NCI-H460 (cell line): ENCODE measurements at places on chromosomes 2 and 18. TPM values are rescaled to one million over a fixed set of nuclear protein-coding genes. Genes with fewer than 3 reads are reported as not detected.

Gene CFLAR
- 70.1 and 71.1 TPM in 2 replicates for total RNA-seq

Gene CHRNG
- total RNA-seq, result not detected in 2 replicates

Gene METTL21A
- 130 and 136 TPM in 2 replicates for total RNA-seq

Gene LRP1B
- 3.3 and 4.0 TPM in 2 replicates for total RNA-seq

Gene DNAH6
- 0.02 and 0.06 TPM in 2 replicates for total RNA-seq

Gene C2orf72
- total RNA-seq, result 1.1 and 2.0 TPM in 2 replicates

Gene KCNF1
- total RNA-seq, result 1.6 and 2.3 TPM in 2 replicates

Gene SPC25
- 10.8 and 12.7 TPM in 2 replicates for total RNA-seq

Gene CKAP2L
- 21.0 and 22.6 TPM in 2 replicates for total RNA-seq

- DNase-seq, result no peak
Observed at GRCh38 chr2:60000686-60001085, 552.8 kb downstream of the BCL11A start.

GRCh38 chr18:39188278-39188677 is 1622.7 kb upstream of the CELF4 start:
- no peak for DNase-seq

- DNase-seq, result no peak
Observed at GRCh38 chr2:173664513-173664910, 300.7 kb downstream of the SP3 start.

- DNase-seq, result no peak
Observed at GRCh38 chr2:212381428-212382102, 157.0 kb downstream of the ERBB4 start.

GRCh38 chr18:37661478-37661877 is 95.9 kb upstream of the CELF4 start:
- DNase-seq, result no peak

DNA sequence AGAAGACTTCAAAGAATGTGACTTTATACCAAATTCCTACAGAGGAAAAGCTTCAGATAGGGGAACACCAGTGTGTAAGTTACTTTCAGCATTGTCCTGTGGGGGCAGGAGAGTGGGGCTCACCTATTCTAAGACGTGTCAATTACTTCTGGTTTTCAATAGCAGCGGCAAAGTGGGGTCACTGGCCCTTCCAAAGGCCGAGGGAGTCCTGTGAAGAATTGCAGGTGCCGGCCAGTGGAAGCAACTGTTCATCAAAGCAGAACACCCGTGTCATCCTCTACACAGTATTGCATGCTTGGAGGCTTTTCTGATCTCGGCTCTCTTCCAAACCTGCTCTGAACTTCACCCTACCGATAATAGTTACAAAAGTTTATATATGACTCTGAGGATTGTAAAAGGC is 1176.5 kb upstream of the TMEFF2 start:
- DNase-seq, result no peak

DNA sequence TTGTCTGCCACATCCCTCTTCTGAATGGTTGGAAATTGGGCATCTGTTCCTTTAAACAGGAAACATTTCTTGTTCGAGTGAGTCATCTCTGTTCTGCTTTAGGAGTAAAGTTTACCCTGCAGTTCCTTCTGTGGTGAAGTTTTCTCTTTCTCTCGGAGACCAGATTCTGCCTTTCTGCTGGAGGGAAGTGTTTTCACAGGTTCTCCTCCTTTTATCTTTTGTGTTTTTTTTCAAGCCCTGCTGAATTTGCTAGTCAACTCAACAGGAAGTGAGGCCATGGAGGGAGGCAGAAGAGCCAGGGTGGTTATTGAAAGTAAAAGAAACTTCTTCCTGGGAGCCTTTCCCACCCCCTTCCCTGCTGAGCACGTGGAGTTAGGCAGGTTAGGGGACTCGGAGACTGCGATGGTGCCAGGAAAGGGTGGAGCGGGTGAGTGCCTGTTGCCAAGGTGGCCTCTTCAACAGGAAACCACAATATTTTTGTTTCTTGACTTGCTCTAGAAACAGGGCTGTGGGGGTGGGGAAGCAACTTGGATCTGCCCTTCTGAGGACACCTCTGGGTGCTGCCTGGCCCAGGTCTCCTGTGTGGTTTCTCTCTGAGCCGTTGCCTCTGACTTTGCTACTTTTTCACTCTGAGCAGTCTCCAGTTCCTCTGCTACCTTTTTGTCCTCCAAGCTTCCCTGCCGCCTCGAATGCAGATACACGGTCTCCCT is 2.2 kb upstream of the CASP8 start:
- peak; percentile 81 for DNase-seq

DNA sequence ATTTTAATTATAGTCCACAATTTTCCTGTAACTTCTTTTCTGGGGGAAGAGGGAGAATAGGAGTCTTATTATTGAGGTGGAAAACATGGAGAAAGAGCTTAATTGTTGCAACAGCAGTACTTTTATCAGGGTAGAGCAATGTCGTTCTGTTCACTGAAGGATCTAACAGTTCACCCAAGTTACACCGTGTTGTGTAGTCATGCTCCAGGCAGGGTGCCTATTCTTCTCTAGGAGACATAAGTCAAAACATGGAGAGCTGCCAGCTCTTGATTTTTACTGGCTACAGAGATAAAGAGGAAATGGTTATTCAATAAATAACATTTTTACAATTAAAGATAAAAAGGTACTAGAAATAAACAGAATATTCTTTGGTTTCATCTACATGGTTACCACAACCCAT is 594.3 kb upstream of the NETO1 start:
- no peak for DNase-seq

GRCh38 chr18:66895631-66896030 is 291.7 kb upstream of the CDH19 start:
- DNase-seq, result no peak

DNA sequence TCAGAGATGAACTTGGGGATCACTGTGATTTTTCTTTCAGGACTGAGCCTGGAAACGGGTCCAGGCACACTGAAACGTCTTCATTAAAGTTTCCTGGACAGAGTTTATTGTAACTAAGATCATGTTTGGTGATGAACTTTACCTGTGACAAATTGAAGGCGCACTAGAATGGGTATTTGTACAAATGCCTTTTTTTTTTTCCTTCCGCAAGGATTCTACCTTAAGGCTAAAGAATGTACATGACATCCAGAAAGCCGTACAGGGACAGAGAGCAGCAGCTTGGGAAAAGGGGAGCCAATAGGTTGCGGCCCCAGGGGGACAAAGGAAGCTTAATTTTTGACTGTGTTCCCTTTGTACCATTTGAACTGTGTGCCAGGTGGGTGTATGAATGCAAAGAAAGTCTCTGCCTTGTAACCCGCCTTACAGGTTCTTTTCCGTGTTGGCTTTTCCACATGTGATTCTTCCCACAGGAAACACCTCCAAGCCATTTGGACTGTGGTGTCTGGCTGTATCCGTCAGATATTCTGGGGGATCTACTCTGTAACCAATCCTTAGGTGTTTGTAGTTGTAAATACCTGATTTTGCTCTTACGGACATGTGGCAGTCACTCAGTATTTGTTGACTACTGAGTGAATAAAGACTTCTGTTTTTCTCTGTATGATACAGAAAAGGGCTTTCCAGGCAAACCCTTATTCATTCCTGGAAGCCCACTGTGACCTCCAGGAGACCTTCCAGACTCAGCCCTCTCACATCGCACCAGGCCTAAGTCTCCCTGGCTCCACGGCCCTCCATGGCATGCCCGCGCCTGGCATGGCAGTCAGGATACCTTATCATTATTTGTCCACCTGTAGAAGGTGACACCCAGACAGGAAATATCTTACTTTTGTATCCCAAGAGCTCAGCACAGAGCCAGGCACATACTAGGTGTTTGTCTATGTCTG is 1.1 kb downstream of the LRRFIP1 start:
- DNase-seq, result no peak

GRCh38 chr2:191512874-191513273 is 165.1 kb upstream of the NABP1 start:
- DNase-seq, result no peak

DNA sequence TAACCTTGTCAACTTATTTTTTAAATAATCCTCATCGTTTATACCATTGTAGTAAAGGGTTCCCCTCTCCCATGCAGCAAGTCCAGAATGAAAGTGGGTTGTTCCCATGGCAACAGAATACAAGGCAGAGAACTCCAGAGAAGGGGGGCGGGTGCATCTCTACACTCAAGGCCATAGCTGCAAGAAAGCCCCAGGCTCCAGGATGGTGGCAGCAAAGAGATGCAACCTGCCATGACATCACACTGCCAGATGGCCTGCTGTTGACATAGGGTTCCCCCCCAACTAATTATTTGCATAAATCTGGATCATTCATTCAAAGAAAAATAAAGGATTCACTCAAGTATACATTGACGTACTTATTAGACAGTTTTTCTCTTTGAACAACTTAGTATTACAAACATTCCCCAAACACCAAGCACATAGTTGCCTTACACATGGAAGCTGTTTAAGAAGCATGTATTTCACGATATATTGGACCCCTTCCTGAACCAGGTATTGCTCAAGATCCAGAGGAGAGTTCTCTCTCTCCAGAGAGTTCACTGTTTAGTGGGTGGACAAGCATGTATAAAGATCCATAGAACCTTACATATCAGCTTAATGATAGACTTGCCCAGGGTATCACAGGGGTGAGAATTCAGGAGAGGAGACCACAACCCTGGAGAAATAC is 87.4 kb upstream of the KLF7 start:
- no peak for DNase-seq

- DNase-seq, result no peak
Observed at GRCh38 chr2:136395582-136395981, 277.6 kb upstream of the CXCR4 start.

DNA sequence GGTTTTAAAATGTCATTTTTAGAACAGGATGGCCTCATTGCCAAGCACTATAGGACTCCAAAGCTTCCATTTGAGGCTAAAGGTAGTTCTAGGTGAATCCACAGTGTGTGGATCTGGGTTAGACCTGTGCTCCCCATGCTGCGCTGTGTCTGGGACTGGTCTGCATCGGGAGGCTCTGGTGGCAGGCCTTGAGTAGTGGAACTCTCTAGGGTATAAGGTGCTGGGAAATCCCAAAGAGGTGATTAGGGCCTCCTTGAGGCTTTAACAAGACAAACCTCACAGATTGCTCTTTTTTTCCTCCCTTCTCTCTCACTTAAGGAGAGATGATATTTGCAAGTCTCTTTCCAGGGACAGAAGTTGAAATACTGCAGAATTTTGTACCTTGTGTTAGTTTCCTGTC is 9.3 kb downstream of the SEC11C start:
- DNase-seq, result no peak

DNA sequence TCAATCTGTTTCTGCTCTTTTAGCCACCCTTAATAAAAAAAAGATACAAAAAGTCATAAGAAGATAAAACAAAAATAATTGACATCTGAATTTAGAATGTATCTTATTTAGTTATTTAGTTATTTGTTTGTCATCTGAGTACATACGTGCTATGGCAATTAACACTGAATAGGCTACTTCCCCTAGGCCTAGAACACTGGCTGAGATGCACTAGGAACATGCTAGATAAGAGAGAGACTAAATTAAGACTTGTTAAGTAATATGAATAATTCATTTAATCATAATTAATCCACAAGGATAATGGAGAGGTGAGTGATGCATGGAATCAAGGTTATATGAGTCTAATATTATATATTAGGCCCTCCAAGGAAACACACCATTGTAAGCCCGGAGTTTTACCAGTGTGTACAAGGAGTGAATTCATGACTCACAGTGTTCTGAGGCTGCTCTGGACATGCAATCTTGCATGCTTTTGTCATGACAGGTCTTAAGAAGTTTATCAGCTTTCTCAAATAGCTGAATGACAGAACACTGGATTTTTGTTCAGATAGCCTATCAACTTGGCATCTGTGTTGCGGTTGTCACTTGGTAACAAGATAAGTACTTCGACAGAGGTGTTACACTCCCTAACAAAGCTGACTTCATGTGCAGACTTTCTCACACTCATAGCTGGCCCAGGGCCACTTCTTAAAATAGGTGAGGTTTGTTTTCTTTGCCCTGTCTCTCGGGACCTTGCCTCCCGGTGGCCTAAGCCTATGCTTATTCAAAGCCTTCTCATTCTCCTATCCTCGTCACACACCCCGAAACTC is 5.0 kb upstream of the SERPINB2 start:
- peak; percentile 80 for DNase-seq

- DNase-seq, result no peak
Observed at GRCh38 chr18:36349552-36349951, 52.0 kb downstream of the FHOD3 start.

- DNase-seq, result no peak
Observed at GRCh38 chr2:178412047-178412446, 38.9 kb downstream of the PRKRA start.

DNA sequence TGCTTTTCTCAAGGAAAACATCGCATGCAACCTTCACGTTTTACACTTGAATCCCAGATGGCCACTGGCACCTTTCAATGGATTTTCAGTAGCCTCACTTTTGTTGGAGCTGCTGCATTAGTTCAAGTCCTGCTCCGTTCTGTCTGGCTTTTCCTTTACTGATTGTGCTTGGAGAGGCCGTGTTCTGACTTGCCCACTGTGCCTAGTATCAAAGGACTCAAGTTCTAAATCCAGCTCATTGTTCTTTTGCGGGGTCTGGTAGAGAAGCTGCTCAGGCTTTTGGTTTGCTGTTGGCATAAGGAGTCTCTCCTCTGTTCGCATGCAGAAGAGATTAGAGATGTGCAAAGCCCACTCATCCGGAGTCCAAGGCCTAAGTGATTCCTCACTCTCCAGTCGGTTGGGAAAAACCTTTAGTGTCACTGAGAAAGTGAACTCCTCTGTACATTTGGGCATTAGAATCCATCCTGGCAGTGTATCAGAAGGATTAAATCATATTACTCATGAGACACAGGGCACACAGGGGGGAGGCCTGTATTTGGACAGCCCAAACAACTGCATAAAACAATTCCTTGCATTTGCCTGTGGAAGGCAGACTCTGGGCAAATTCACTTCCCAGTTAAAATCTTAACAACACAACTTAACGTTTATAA is 69.7 kb downstream of the NCK2 start:
- DNase-seq, result no peak

- no peak for DNase-seq
Observed at GRCh38 chr18:717003-717402, 4.6 kb upstream of the ENOSF1 start.

DNA sequence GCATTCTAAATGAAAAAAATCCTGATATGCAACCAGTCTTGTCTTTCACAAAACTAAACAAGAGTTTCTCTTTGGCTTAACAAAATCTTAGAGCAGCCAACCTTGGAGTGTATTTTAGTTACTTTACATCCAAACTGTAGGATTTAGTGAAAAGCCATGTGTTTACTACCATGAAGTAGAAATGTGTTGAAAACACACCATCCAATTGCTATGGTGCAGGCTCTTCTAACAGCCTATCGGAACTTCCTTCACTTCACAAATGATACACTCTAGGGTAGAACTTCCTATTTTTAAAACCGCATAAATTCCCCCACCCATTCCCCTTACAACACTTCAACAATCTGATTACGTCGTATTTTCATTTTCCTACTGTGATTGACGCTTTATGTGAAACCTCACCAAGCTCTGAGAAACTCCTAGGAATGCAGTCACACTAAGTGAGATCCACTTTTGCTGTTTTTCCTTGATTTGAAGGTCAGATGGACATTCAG is 74.4 kb upstream of the MAP4K4 start:
- no peak for DNase-seq

GRCh38 chr2:68108120-68108519 is 45.3 kb upstream of the C1D start:
- DNase-seq, result no peak
